ENCODE measurements at places on chromosomes 12 and 14.
A peak's percentile ranks its signal among the peaks of the same experiment; 100 is the strongest.

- no peak for DNase-seq
These were observed 73.0 kb downstream of the PTPN21 start for GRCh38 chr14:88481794-88482193.

- no peak for DNase-seq
These were observed 75.2 kb upstream of the MAX start for GRCh38 chr14:65177551-65177950.

GRCh38 chr12:76920172-76921099 lies 41.6 kb upstream of the CSRP2 start:
- no peak for DNase-seq

- no peak for DNase-seq
These were observed 173.7 kb downstream of the SLC25A21 start for GRCh38 chr14:36998686-36999085.

- DNase-seq = no peak
These were observed 7.1 kb upstream of the ARL1 start for GRCh38 chr12:101414533-101415119.

GRCh38 chr12:121610239-121611149 lies 15.8 kb upstream of the ORAI1 start:
- DNase-seq = no peak

DNA sequence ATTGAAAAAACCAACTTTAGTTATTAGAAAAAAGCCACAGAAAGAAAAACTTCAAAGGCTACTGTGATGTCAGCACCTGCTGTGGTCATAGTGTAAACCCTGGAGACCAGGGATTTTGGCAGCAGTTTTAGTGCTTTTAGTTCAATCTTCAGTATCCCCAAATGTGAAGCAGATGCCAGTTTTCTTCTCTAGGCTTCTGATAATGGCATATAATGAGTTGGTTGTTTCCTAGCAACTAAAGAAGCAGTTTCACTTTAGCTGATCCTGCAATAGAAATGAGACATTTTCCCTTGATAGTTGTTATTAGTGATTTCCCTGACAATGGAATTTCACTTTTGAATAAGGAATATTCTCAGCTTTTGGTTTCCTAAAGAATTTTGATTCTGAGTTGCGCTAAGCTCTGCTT lies 131.2 kb downstream of the NUBPL start:
- no peak for DNase-seq

DNA sequence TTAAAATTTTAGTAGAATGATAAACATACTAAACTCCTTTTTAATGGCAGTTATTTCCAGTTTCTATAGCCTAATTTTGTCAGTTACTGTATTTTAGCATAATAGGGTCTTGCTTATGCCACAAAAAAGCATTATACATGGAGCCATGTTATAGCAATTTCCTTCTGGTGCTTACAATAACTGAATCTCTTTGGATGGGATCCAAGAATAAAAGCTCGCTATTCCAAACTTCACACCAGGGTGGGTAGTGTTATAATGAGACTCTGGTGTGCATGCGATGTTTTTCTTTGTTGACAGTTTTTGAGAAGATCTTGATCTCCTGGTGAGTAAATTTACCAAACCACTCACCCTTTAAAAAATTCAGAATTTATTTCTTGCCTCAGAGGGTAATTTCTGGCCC lies 90.4 kb upstream of the CCDC91 start:
- no peak for DNase-seq

- DNase-seq = no peak
These were observed 19.0 kb downstream of the TWF1 start for GRCh38 chr12:43786899-43787693.

GRCh38 chr12:91952916-91953315 lies 192.7 kb downstream of the BTG1 start:
- DNase-seq = no peak

GRCh38 chr14:53683229-53683628 lies 273.4 kb downstream of the BMP4 start:
- DNase-seq = no peak

- no peak for DNase-seq
These were observed 8.1 kb upstream of the CMAS start for GRCh38 chr12:22037947-22038346.

GRCh38 chr12:120362516-120363273 lies 6.3 kb downstream of the MSI1 start:
- DNase-seq = no peak

DNA sequence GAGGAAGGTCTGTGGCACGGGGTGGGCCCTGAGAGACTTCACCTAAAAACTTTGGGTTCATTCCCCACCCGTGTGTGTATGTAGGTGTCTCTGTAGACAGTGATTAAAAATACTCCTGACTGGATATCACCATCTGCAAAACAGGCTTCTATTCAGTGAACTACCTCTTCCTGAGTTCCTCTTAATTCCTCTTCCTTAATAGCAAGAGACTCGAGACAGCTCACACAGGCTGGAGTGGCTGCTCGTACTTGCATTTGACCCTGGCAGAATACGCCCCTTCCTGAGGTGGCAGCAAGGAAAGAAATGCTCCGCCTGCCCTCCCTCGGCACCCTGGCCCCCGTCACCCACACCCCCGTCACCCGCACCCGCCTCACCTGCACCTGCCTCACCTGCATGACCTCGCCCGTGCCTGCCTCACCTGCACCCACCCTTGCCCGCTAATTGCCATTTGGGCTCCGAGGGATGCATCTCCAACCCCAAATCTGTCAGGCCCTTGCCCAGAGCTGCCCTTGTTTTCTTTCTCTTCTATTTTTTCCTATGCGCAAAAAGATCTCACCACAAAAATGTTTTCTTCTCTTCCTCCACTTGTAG lies 90.0 kb downstream of the FBXL14 start:
- DNase-seq = no peak

DNA sequence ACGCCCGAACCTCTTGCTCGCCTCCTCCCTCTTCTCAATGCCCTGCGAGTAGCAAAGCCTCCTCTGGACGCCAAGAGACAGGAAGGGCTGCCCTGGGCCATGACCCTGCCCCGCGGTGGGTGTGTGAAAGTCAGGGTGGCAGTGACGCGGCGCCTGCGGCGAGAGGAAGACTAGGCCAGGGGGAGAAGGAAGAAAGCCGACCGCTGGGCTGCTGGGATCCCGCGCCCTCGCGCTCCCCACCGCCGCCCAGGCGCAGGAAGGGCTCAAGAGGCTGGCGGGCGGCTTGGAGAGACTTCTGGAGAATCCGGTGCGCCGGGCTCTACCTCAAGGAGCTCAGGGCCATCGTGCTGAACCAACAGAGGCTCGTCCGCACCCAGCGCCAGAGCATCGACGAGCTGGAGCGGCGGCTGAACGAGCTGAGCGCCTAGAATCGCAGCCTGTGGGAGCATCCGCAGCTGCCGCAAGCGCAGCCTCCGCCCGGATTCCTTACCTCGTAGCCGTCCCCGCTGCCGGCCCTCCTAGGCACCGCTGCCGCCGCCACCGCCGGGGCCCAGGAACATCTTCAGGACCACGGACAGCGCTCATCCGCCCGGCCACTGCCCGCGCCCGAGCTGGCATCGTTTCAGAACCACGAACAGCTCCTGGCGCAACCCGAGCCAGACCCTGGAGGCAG lies 105.0 kb upstream of the PRB2 start:
- peak; percentile 44 for DNase-seq

- no peak for DNase-seq
These were observed 86.8 kb downstream of the SPRING1 start for GRCh38 chr12:116651089-116651488.

DNA sequence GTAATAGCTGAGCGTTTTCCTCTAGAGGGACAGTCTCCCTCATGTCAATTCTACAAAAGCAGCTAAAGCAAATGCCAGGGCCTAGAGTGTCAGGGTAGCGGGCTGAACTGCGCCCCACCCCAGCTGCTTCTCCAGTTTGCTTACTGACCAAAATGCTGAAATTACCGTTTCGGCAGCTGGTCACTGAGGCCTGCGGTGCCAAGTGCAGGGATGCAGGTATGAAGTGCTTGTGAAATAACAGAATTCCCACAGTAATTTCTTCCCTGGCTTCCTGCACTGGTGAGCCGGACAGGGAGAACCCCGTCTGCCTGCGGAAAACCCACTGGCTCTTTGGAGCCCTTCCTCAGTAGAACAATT lies 19.1 kb downstream of the PSMC1 start:
- no peak for DNase-seq
